Head of caudate nucleus (tissue), 42 donors: ENCODE measurements at places on chromosomes 13 and 19.

GRCh38 chr13:44929692-44930091 lies 59.6 kb downstream of the NUFIP1 start:
- DNase-seq, result no peak

DNA sequence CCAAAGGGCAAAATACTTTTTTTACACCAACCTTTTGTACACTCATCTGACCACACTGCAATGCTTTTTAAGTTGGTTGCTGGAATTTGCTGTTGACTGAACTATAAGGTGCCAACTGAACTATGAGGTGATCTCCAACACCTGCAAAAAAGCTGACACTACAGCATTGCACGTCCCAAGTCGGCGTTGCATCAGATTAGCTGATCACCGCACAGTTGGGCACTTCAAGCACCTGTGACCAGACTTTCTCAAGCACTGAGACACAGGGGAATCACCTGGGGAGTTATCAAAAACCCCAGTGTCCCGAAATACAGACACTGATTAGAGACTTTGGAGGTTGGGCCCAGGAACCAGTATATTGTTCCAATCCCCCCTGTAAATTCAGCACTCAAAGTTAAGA lies 1.1 kb downstream of the NLRP11 start:
- no peak for DNase-seq

- DNase-seq, result no peak
These were observed 77.2 kb upstream of the PABPC3 start for GRCh38 chr13:25018729-25019115.

- DNase-seq, result no peak
These were observed 185.4 kb downstream of the COL4A1 start for GRCh38 chr13:110121422-110122083.

- DNase-seq, result no peak
These were observed 489.1 kb downstream of the DIAPH3 start for GRCh38 chr13:59674616-59675015.

DNA sequence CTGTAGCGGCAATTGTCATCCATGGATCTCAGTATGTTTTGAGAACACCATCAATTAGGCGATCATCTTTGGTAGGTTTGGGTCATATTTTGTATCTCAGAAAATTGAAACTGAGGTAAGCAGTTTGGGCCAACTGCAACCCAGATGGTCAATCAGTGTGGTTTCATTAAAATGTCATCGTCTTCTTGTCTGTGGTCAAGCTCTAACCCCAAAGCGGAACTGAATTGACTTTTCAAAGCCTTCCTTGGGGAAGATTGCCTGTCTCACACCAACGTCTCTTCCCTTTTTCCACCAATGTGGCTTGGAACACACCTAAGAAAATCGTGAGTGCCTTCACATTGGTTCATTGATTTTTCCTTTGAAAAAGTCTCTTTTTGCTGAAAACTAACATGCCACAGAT lies 56.3 kb upstream of the UBAC2 start:
- no peak for DNase-seq

DNA sequence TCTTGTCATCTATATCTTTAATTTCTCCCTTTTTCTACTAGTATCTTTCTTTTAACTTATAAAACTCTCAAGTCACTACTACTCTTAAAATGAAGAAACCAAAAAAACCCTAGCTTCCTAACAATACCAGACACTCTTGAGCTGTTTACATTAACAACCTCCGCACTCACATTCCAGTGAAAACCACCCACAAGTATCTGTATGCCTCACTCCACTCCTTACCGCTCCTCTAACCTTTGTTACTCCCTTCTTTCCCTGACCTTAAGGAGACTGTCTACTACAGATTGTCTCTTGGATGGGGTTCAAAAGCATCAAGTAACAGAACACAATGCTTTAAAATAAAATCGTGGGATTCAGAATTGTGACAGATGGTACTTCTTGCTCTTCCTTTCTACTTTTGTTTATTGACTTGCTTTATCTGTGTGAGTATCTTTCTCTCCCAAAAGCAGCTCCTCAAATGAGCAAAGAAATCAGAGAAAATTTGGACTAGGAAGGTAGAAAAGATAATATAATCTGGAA lies 110.0 kb upstream of the FBXL3 start:
- no peak for DNase-seq

GRCh38 chr19:55141696-55142095 lies 7.3 kb downstream of the TNNT1 start:
- DNase-seq, result no peak

DNA sequence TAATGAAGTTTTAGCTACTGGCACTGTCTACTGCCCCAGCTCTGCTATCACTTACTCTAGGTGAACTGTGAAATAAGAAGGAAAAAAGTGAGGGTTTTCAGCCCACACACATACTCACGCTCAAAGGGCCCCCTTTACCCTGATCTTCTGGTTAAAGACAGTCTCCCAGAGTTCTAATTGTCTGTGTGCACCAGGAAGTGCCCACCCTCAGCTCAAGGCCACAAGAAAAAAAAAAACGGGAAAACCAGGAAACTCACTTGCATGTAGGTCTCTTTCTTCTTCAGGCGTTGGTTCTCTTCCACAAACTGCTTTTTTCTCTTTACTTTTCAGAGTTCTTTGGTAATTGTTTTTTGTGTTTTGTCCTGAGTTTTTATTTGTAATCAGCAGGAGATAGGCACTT lies 22.1 kb downstream of the RAP2A start:
- no peak for DNase-seq

- no peak for DNase-seq
These were observed 46.6 kb upstream of the SLC15A1 start for GRCh38 chr13:98798849-98799645.

- no peak for DNase-seq
These were observed 35.4 kb downstream of the LHFPL6 start for GRCh38 chr13:39567569-39567968.

- no peak for DNase-seq
These were observed 62.4 kb downstream of the MBNL2 start for GRCh38 chr13:97284558-97284957.

DNA sequence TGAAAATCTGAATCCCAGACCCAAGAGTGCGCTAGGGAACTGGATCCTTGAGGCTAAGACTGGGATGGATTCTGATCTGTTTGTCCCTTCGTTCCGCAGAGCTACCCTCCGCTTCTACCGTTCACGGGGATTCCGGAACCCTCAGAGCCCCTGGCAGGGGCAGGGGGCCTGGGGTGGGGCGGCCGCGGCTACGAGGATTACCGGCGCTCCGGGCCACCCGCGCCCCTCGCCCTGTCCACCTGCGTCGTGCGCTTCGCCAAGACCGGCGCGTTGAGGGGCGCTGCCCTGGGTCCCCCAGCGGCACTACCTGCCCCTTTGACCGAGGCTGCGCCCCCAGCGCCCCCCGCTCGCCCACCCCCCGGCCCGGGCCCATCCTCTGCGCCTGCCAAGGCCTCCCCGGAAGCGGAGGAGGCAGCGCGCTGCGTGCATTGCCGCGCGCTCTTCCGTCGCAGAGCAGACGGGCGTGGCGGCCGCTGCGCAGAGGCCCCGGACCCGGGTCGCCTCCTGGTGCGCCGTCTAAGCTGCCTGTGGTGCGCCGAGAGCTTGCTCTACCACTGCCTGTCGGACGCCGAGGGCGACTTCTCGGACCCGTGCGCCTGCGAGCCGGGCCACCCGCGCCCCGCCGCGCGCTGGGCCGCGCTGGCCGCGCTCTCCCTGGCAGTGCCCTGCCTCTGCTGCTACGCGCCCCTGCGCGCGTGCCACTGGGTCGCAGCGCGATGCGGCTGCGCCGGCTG lies 7.1 kb downstream of the SPRED3 start:
- no peak for DNase-seq

- no peak for DNase-seq
These were observed 227.8 kb upstream of the MIR17HG start for GRCh38 chr13:91119643-91120042.

- no peak for DNase-seq
These were observed 136.3 kb upstream of the UFM1 start for GRCh38 chr13:38213314-38213713.

DNA sequence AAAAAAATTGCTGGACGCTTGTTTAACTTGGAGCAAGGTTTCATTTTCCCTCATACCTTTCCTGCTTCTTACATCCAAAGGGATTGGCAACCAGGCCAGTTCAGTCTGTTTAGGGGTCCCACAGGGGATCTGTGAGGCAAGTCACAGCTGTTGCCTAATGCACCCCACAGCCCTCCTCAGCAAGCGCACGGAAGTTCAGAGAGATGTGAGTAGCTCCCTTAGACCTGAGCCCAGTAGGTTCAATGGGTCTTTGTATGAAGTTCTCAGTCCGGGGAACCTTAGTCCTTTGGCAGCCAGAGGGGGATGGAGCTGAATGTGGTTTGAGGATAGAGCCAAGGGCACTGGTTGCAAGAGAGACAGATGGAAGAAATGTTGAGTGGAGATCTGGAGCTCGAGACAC lies 13.0 kb downstream of the SAMD4B start:
- no peak for DNase-seq

GRCh38 chr13:112974671-112975070 lies 5.7 kb downstream of the MCF2L start:
- peak; percentile 34 for DNase-seq

DNA sequence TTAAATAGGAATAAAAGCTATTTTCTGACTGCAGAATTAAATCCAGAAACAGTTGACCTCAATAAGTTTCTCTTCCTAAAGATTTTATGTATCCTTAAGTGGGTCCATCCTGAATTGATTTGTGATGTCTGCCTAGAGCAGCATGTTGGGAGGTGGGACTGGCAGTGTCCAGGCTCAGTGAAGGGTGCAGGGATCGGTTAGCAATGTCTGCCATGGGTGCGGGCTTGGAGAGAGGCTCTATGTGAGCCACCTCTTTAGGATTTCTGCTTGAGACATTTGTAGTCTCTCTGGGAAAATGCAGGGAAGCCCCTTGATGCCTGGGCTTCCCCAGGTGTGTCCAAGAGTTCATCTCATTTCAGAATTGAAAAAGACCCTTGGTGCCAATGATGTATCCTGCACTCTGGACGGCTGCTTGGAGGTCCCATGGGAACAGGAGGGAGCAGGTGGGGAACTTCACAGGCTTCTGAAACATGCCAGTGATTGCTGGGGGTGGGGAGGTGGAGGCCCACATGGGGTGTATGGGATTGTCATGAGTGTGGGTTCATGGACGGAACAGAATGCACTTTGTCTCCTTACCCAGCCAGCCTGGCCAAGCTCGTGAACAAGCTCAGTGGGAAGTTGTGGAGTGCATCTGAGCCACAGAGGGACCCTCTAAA lies 6.2 kb upstream of the COLGALT1 start:
- no peak for DNase-seq

DNA sequence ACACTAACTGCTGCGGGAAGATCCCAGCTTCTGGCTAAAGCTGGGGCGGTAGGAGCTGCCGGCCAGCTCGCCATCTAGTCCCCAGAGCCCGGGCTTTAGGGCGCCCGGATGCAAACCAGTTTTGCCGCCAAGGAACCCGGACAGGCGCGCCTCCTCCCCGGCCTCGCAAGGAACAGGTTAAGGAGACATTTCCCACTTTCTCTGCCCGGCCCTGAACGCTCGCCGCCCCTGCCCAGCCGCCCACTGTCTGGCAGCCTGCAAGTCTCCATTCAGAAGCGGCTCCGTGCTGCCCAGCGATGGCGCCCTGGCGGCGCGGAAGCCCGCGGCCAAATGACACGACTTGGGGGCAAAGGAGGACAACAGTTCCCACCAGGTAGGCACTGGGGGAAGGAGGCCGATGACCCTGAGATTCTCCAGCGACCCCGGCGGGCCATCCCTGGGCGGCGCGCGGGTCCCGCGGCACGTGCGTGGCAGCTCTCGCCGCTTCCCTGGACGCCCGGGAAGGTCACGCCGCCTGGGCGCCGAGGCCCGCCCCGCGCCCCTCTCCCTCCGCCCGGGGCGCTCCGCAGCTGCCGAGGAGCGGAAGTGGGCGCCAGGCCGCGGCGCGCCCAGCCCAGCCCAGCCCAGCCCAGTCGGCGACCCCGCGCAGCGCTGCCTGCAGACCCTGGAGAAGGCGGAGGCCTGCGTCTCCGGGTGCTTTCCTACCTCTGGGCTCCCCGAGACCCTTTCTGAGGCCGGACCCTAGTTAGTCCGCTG lies 42.2 kb upstream of the HNRNPA1L2 start:
- peak; percentile 4 for DNase-seq

GRCh38 chr19:3201072-3201700 lies 15.5 kb downstream of the NCLN start:
- no peak for DNase-seq

GRCh38 chr19:38990949-38991697 lies 15.6 kb upstream of the FBXO17 start:
- no peak for DNase-seq

GRCh38 chr13:73717632-73718031 lies 416.6 kb downstream of the KLF12 start:
- no peak for DNase-seq

GRCh38 chr19:1081301-1082164 lies 13.6 kb downstream of the POLR2E start:
- DNase-seq, result no peak

GRCh38 chr19:18273561-18274218 lies 562 bp downstream of the IQCN start:
- DNase-seq, result no peak

DNA sequence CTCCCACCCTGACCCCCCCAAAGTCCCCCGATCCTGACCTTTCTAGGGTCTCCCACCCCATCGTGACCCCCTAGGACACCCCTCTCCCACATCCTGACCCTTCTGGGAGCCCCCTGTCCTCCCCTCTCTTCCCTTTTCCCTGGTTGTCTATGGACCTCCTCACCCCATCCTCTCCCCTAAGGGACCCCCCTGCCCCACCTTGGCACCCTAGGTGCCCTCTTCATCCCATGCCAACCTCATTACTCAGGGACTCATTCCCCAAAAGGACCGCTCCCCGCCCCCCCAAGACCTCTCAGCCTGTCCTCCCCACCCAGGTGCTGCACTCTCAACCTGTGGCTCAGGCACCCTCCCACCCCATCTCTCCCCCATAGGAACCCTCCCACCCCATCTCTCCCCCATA lies 2.1 kb downstream of the MAP2K2 start:
- DNase-seq, result no peak

DNA sequence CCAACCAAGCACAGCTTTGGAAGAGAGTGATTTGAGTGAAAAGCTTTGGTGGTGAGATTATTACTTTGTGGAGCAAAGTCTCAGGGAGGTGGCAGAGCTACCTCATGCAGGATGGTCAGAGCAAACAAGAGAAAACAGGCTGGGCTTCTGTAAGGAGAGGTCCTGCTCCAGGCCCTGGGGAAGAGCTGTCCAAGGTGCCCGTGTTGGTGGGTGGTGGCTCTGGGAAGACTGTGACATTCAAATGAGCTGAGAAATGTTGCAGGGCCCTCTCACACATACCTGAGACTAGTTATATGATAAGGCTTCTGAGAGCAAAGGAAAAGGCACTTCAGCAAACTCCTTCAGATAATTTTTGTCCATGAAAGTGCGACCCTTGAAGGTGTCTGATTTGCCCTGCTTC lies 205.5 kb upstream of the SOX21 start:
- DNase-seq, result no peak
